ENCODE measurements at places on chromosomes 7 and 10.

GRCh38 chr7:111475959-111476358 lies 86.3 kb downstream of the IMMP2L start:
- DNase-seq = no peak

GRCh38 chr7:71140264-71140663 lies 8.3 kb downstream of the GALNT17 start:
- no peak for DNase-seq

GRCh38 chr7:93948106-93948505 lies 26.6 kb downstream of the GNG11 start:
- DNase-seq = no peak

DNA sequence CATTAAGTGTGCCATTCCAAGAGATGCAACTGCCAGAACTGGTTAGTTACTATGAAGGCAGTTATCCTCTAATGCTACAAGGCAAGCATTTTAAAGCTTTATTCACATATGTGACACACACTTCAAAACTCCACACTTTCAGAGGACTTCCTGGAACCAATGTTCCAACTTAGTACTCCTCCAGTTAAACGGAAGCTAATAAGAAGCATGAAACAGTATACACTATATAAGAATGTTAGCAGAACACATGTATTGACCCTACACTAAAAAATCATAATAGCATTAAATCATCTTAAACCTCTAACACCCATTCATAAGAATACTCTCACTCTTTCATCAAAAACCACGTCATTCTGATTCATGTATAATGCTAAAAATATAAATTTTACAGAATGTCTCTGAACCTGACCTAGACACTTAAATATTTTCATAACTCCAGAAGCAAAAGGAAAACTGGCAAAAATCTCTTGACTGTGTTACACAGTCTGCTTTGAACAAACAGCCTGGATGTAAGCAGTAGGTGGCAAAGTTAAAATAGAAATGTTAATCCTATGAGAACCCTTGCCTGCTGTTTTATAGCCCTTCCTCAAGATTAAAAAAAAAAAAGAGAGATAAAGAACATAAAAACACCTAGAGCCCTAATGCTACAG lies 135.0 kb downstream of the SEMA3C start:
- DNase-seq = no peak

DNA sequence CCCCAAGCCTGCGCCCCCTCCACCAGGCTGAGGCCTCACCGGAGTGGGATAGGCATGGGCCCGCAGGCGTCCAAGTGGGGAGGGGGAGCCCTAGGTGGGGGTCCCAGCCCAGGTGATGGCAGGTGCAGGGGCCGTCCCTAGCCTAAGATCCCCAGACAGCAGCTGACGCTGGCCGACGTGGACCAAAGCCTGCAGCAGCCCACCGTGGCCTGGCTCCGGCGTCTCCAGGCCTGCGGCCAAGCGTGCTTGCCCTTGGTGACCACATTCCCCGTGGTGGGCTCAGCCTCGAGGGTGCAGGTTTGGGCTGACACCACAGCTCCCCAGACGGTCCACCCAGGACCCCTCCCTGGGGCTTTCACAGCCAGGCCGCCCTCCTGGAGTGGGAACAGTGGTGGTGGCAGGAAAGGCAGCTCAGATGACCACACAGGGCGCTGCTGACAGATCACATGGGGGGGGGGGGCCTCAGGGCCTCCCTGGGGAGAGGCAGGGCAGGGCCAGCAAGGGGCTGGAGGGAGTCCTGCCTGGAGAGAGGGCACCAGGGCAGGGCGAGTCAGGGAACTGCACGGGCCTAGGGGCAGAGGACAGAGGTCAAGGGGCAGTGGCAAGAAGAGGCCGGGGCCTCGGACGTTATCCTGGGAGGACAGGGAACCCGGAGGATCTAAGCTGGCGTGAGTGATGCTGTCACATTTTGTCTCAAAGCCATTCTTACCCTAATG lies 767 bp upstream of the ADAM8 start:
- no peak for DNase-seq

DNA sequence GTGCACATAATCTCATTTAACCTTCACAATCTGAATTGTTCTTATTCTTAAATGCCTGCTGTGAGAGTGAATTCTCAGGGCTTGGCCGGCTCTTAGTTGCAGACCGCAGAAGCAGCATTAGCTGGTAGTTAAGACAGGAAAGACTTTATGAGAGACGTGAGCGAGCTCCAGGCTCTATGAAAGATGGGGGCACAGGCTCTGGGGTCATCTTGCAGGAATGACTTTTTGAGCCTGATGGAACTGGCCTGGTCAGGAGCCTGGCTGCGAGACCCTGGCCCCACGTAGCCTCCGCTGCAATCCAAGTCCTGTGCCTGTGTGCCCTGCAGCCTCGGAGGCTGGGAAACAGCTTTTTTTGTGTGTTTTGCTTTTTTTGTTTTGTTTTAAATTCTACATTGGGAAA lies 958.8 kb upstream of the ZNF722 start:
- no peak for DNase-seq

- DNase-seq = no peak
Measured at GRCh38 chr7:98315318-98315993, 34.0 kb downstream of the BRI3 start.

- no peak for DNase-seq
Measured at GRCh38 chr10:124307591-124307990, 111.1 kb downstream of the OAT start.

DNA sequence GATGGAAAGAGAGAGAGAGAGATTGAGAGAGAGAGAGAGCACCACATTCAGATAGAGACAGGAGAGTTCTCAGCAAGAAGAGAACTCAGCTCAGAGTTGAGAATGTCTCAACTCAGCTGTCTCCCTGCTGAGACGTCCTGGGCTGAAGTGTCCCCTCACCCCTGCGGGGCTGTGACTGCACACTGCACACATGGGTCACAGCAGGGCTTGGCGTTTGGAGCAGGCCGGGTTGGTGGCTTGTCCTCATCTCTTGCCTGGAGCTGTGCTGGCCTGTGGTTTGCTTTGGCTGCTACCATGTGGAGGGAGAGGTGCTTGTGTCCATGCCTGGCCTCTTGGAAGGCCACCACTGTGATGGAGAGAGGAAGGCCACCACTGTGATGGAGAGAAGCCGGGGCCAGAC lies 167.9 kb downstream of the RNF216 start:
- DNase-seq = no peak

DNA sequence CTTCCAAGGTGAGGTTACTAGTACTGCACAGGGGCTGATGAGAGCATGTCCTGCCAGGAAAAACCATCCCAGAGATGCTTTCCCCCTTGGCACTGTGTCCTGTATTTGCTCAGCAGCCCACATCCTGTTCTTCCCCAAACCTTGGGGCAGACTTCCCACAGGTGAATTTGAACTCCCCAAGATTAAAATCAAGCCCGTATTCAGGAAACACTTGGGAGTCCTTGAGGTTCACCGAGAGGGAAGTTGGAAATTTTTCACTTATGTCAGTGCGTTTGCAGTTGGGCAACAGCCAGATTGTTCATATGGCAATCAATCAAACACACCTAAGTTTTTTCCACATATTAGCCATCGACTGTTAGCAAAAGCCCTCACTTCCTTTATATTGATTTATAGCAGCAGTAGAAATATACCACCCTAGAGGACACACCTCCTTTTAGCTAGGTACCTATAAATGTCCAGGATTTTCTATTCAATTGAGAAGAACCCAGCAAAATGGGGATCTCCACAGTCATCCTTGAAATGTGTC lies at the start of gene DMBT1:
DMBT1 (plus strand) TSS at position 476 of the 526 bp plus-strand sequence; CDS start at position 493, 17 bp downstream.
- DNase-seq = no peak

- no peak for DNase-seq
Measured at GRCh38 chr7:107394831-107395230, 75.0 kb upstream of the GPR22 start.

GRCh38 chr7:130695840-130696239 lies 9.5 kb upstream of the TSGA13 start:
- no peak for DNase-seq

DNA sequence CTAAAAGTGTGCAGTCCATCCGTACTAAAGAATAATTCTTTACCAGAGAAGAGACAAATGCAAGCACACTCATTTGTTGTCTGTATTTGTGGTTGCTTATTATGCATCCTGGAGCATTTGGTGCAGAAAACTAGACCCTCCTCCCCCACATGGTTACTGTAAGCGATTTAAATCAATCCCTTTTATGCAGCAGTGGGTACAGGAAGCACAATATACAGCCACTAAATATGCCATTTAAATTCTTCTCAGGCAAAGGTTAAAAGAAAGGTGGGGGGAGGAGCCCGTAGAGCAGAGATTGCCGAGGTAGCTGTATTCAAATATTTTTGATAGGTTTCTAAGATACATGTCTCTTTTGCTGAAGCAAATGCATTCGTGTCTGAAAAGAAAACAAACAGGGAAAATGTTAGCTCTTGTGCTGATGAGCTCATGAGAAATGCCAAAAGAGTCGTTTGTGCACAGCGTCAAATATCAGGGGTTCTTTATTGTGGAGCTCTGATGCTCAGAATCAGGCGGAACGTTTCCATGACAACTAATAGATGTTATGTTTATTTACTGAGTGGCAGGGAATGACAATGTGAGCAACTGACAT lies 131.3 kb upstream of the NPVF start:
- no peak for DNase-seq

DNA sequence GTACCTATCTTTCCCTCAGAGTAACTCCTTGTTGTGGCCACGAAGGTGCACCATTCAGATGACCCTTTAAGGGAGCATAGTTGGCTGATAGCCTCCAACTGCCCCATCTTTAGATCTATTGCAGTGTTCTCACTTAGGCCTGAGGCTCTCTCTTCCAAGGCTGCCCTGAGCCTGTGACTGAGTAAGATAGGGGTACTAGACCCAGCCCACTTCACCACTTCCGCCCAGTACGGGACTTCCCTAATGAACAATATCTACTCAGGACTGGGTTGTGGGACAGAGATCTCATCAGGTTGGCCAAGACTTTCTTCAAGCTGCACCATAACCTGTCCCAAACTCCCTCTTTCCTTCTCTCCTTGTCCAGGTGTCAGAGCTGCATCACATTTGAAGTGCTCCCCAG lies 5.7 kb upstream of the GNAI1 start:
- DNase-seq = no peak

- no peak for DNase-seq
Measured at GRCh38 chr10:117631276-117632145, 89.0 kb downstream of the EMX2 start.

DNA sequence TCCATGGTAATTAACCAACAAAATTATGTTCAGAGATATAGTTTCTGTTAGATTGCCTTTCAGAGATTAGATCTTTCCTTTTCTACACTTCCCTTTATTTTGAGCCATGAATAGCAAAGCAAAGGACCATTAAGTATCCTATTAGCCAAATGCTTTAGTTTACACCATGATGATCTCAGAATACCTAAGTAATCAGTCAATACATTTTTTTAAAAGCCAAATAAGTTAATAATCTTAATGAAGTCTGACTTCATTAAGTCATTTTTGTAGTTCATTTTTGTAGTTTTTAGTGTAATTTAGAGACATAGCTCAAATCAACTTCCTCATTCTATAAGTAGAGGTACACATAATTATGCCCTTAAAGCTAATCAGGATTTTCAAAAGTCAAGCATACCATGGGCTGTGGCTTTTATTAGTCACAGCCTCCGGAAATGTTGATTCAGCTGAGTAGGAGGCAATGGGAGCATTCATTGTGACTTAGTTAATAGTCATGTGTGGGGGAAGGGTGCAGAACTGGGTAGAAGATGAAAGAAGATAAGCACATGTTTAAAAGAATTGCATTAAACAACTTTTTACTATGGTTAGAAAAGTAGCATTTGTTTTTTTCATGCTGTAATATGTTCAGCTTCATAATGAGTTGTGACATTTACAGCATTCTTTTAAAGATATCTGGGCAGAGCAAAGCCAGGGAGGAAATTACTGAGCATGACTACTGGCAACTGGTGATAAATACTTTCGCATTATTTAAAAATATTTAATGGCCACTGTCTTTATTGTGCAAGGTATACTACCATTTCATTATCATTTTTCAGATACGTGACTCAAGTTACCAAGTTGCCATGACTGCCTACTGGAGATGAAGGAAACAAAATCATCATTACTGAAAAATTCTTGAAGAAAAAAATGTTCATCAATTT lies 57.3 kb upstream of the CCDC71L start:
- peak; percentile 64 for DNase-seq

DNA sequence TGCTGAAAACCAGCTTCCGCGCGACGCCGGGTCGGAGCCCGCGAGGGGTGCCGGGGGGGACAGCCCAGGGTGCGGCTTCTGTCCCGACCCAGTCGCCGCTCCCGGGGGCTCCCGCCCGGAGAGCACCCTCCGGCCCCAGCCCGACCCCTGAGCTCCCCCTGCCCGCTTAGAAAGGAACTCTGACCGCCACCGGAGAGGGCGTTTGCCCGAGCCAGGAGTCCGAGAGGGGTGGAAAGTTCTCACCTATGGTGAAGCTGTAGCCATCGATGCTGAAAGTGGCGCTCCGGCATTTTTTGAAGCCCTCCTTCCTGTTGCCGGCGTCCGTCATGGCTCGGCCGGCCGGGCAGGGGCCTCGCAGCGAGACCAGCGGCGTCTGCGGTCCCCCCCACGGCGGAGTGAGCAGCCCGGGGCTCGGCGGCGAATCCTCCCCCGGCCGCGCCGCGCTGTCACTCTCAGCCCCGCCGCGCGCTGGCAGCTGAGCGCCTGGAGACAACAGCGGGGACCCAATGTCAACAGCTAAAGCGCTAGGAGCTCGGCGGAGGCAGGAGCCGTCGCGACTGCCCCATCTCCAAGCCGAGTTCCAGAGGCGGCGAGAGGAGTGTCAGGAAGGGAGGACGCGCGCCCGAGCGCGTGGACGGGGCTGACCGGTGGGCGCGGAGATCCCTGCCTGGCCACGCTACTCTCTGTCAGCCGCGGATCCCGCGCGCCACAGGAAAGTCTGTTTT lies 191.6 kb downstream of the LSM5 start:
- no peak for DNase-seq

DNA sequence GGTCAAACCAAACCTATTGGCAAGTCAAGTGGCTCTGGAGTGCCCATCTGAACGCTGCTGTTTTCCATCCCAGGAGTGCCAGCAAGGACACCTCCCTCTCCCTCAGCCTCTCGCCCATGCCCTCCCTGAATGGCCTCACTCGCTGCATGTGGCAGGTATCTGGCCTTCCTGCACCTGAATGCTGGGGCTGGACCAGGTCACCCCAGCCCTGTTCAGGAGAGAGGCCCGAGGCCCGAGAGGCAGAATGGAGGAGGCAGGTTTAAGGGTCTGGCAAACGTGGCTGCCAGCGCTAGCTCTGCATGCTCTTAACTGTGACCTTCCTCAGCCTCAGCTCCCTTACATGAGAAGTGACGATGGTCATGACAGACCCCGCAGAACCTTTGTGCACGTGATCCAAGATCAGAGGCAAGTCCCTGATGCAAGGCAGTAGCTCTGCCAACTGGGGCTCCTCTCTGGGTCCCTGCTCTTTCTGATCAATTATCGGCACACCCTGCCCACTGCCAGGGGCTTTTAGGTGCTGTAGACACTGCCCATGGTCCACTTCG lies 295.7 kb upstream of the ZMIZ1 start:
- no peak for DNase-seq

- DNase-seq = no peak
Measured at GRCh38 chr7:149856583-149856982, 17.2 kb upstream of the ATP6V0E2 start.

GRCh38 chr7:3427957-3428356 lies 126.9 kb downstream of the SDK1 start:
- no peak for DNase-seq

- no peak for DNase-seq
Measured at GRCh38 chr7:96237040-96237439, 84.9 kb downstream of the SLC25A13 start.

GRCh38 chr10:119673271-119673670 lies 22.1 kb downstream of the BAG3 start:
- DNase-seq = no peak

All from stimulated activated CD4-positive, alpha-beta T cell treated with anti-CD3 and anti-CD28 coated beads, Interleukin-12 subunit alpha, Interleukin-12 subunit beta, amount 100 ng/mL, for 4 hours (primary cell).